ENCODE measurements at places on chromosomes 4 and X. TPM values are rescaled to one million over a fixed set of nuclear protein-coding genes. Genes with fewer than 3 reads are reported as not detected.

The CHRNA9 gene
- total RNA-seq = not detected

The PABPC5 gene
- total RNA-seq = not detected

The TMEM255A gene
- not detected for total RNA-seq

The GPC3 gene
- 0.24 TPM for total RNA-seq

The GRIA3 gene
- total RNA-seq = not detected

The PAGE4 gene
- not detected for total RNA-seq

The RAB41 gene
- total RNA-seq = not detected

DNA sequence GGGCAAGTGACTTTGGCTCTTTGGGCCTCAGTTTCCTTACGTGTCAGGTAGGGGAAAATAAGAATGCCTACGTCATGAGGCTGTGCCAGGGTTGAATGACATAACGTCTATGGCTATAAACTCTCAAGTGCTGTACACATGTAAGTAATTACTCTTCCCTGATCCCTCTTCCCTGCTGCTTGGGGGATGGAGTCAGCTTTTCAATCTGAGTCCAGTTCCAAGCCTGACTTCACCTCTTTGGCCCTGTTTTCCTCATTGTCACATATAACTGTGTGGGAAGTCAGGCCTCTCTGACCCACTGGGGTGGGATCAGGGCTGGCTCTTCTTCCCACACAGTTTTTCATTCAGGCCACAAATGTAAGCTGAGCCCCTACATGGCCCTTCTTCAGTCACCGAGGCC lies 11.4 kb upstream of the CITED1 start:
- H3K27me3 ChIP-seq = peaks cover 1% of the 10 kb centered on the region
- H3K4me1 ChIP-seq = no peaks in the 10 kb centered on the region
- H3K4me3 ChIP-seq = no peak overlapping the region
- no peak for DNase-seq
- no peak overlapping the region for H3K27ac ChIP-seq

- no peaks in the 10 kb centered on the region for H3K36me3 ChIP-seq
- H3K4me3 ChIP-seq = peak overlapping the region; percentile 26
- DNase-seq = no peak
- peaks cover 30% of the 10 kb centered on the region for H3K27me3 ChIP-seq
- H3K27ac ChIP-seq = no peak overlapping the region
Measured at GRCh38 chr4:127623797-127624083, 9.0 kb upstream of the INTU start.

GRCh38 chrX:110194977-110195376 lies 122.9 kb downstream of the AMMECR1 start:
- H3K27ac ChIP-seq = no peak overlapping the region
- no peaks in the 10 kb centered on the region for H3K4me1 ChIP-seq
- no peak for DNase-seq
- peaks cover 3% of the 10 kb centered on the region for H3K36me3 ChIP-seq
- H3K4me3 ChIP-seq = no peak overlapping the region

GRCh38 chr4:85486425-85487086 lies 11.6 kb downstream of the ARHGAP24 start:
- H3K27ac ChIP-seq = no peak overlapping the region
- DNase-seq = no peak
- H3K4me3 ChIP-seq = no peak overlapping the region

DNA sequence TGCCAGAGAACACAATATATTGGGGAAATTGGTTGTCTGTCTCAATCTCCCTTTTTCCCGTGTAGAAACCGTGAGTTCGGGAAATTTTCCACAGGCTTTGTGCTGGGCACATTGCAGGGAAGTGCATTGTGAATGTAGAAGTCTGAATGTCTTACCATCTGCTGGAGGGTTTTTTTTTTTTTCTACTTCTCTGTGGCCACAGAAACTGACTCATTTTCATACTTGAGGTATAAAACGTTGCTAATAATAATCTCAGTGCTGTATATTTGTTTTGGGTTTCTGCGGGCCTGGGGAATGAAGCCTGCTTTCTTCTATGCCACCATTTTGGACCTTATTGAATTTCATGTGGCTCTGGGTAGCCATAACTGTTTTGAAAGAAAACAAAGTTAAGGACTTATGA lies 1001.2 kb downstream of the STIM2 start:
- H3K27ac ChIP-seq = no peak overlapping the region
- H3K4me3 ChIP-seq = no peak overlapping the region
- H3K36me3 ChIP-seq = no peaks in the 10 kb centered on the region
- DNase-seq = no peak
- no peaks in the 10 kb centered on the region for H3K4me1 ChIP-seq

DNA sequence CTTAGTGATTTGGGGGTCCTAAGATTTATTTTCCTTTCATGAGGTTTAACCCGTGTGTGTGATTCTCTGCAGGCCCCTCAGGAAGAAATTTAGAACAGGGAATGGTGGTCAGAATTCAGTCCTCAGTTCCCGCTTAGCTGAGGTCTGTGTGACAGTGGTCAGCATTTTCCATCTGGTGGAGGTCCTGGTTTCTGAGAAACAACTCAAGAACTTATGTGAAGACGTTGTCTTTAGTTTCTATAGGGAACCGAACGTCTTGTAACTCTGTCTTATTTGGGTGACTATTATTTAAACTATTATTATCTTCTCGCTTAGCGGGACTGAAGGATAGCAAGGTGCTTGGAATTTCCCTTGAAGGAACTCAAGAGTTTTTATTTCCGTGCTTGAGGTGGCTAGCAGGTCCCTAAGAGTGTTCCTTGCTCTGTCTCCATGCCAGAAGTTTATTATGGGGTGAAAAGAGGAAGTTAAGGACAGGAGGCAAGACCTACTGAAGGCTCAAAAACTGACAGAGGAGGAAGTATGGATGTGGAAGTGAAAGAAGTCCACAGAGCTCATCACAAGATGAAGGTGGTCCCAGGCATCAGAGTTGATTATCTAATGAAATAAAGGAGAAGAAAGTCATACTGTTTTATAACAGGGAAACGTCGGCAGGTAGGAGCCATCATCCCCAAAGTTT lies 9.4 kb downstream of the MGST2 start:
- no peak overlapping the region for H3K4me3 ChIP-seq
- no peaks in the 10 kb centered on the region for H3K27me3 ChIP-seq
- H3K27ac ChIP-seq = no peak overlapping the region

DNA sequence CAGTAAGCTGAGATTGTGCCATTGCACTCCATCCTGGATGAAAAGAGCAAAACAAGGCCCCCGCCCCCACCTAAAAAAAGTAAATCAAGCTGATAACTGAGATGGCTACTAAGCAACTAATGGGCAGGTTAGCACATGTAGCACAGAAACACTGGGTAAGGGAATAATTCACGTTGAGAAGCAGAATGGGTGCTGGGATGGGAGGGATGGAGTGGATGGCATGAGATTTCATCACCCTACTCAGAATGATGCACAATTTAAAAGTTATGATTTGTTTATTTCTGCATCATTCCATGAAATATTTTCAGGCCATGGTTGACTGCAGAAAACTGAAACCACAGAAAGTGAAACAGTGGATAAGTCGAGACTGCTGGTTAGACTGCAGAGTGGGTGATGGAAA lies 224.0 kb downstream of the ARAP2 start:
- H3K4me3 ChIP-seq = no peak overlapping the region
- H3K36me3 ChIP-seq = no peaks in the 10 kb centered on the region
- no peak for DNase-seq
- peaks cover under 1% of the 10 kb centered on the region for H3K27me3 ChIP-seq
- no peaks in the 10 kb centered on the region for H3K4me1 ChIP-seq

- peak overlapping the region; percentile 29 for H3K27ac ChIP-seq
- H3K4me1 ChIP-seq = peaks cover 65% of the 10 kb centered on the region
- H3K27me3 ChIP-seq = no peaks in the 10 kb centered on the region
- no peak for DNase-seq
Measured at GRCh38 chrX:13008189-13008533, 33.3 kb downstream of the TMSB4X start.

DNA sequence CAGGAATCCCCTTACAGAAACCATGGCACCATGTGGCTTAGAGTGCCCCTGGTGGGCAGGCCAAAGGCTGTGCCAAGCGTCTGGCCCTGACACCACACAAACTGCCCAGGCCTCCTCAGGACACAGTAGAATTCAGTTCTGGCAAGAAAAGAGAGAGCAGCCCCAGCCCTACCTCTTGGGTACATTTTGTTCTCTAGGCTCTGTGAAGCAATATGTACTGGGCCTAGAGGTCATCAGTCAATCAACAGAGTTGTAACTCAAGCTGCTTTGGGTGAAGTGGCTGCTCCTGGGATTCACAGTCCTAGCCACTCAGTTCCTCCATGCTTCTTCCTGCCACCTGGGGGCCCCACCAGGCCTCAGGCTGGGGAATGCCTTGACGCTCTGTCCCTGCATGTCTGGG lies 158.1 kb upstream of the MAMLD1 start:
- no peak for DNase-seq
- H3K27ac ChIP-seq = no peak overlapping the region

- no peak overlapping the region for H3K4me3 ChIP-seq
- DNase-seq = no peak
- H3K27me3 ChIP-seq = no peaks in the 10 kb centered on the region
- no peaks in the 10 kb centered on the region for H3K4me1 ChIP-seq
- no peaks in the 10 kb centered on the region for H3K36me3 ChIP-seq
- H3K27ac ChIP-seq = no peak overlapping the region
Measured at GRCh38 chrX:38402118-38402517, 49.7 kb downstream of the OTC start.

- no peaks in the 10 kb centered on the region for H3K27me3 ChIP-seq
- H3K4me3 ChIP-seq = peak overlapping the region; percentile 6
- peak overlapping the region; percentile 4 for H3K27ac ChIP-seq
- peaks cover 54% of the 10 kb centered on the region for H3K4me1 ChIP-seq
- no peak for DNase-seq
Measured at GRCh38 chrX:109704563-109704962, 28.5 kb downstream of the ACSL4 start.

DNA sequence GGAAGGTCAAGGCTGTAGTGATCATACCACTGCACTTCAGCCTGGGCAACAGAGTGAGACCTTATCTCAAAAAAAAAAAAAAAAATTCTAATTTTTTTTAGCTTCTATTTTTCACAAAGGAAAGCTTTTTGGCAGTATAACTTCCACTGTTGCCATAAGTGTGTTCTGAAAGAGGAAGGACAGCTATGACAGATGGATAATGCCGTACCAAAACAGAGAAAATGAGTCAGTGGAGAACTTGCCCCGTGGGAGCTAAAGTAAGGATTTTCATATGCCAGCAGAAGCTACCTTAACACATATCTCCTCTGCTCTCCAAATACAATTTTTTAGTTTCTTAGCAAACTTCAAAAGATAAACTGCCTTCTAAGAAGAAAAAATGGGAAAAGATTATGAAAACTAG lies 43.7 kb downstream of the RPS3A start:
- H3K27me3 ChIP-seq = no peaks in the 10 kb centered on the region
- H3K4me1 ChIP-seq = no peaks in the 10 kb centered on the region
- no peaks in the 10 kb centered on the region for H3K36me3 ChIP-seq
- H3K27ac ChIP-seq = no peak overlapping the region
- no peak overlapping the region for H3K4me3 ChIP-seq
- DNase-seq = no peak

GRCh38 chr4:4759883-4760282 lies 99.6 kb upstream of the MSX1 start:
- H3K36me3 ChIP-seq = no peaks in the 10 kb centered on the region
- peaks cover 5% of the 10 kb centered on the region for H3K4me1 ChIP-seq
- DNase-seq = no peak
- no peak overlapping the region for H3K27ac ChIP-seq

GRCh38 chr4:134078230-134078914 lies 123.2 kb downstream of the PABPC4L start:
- no peaks in the 10 kb centered on the region for H3K4me1 ChIP-seq
- no peak overlapping the region for H3K4me3 ChIP-seq
- no peaks in the 10 kb centered on the region for H3K36me3 ChIP-seq
- DNase-seq = no peak
- no peaks in the 10 kb centered on the region for H3K27me3 ChIP-seq

DNA sequence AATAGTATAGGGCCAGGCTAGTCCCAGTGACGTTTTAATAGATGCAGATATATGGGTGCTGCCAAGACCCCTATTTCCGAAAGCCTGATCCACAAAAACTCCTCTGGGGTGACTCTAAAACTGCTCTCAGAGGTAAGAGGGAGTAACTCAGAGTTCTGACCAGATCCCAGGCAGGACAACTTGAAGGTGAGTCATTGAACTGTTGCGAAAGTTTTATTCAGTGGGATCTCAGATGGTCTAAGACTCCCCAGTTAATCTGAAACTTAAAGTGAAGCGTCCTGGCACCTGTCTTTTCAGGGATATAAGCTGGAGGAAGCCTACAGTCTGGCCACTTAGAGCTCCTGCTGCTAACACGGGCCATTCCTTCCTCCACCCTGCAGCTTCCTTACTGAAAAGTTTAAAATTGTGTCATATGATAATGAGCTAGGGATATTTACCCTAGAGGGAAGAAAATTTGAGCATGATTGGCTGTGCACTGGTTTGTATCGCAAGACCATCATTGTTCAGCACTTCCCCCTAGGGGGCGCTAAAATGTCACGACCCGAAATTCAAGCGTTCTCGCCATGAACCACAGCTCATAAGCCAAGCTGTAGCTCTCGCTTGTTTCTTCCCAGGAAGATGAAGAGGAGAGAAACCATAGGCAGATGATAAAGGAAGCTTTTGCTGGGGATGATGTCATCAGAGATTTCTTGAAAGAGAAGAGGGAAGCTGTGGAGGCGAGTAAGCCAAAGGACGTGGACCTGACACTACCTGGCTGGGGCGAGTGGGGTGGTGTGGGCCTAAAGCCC lies 19.5 kb downstream of the UTP14A start:
- no peak overlapping the region for H3K27ac ChIP-seq
- no peaks in the 10 kb centered on the region for H3K27me3 ChIP-seq

- H3K27me3 ChIP-seq = peaks cover 49% of the 10 kb centered on the region
- no peaks in the 10 kb centered on the region for H3K36me3 ChIP-seq
- DNase-seq = no peak
- H3K4me3 ChIP-seq = no peak overlapping the region
- peaks cover 5% of the 10 kb centered on the region for H3K4me1 ChIP-seq
Measured at GRCh38 chr4:169274033-169274432, 3.3 kb upstream of the SH3RF1 start.

DNA sequence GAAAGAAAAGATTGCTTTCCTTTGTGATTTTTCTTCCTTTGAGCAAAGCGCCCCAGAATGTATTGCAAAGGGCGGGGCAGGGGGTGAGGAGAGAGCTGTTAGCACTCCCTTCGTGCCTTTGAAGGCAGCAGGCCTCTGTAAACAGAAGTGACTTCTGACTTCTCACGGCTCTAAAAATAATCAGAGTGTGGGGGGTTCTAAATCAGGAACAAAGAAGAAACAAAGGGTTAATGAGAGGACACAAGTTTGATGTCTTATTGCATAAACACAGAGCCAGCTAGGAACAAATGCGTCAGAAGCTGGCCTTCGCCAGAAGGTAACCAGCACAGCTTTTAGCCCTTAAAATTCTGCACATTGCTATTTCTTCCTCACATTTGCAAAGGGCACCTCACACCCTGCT lies 626.2 kb downstream of the MID1IP1 start:
- DNase-seq = no peak
- peak overlapping the region; percentile 98 for H3K27ac ChIP-seq
- peaks cover 62% of the 10 kb centered on the region for H3K4me1 ChIP-seq
- peaks cover 4% of the 10 kb centered on the region for H3K36me3 ChIP-seq

DNA sequence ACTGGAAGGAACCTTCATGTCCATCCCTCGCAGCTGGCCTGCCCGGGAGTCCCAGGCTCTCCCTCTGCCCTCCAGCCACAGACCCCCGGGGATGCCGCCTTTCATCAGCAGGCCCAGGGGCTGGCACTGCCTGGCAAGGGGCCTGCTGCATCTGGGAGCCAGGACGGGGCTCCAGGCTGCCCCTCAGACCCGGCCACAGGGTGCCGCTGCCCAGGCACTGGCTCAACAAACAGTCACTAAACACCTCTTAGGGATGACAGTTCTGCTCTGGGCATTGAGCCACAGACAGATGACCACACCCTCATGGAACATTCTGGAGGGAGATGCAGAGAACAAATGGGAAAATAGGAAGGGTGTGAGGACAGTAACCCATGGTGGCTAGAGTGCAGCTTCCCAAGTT lies 109.3 kb downstream of the HMX1 start:
- no peak overlapping the region for H3K4me3 ChIP-seq
- DNase-seq = no peak
- H3K27ac ChIP-seq = no peak overlapping the region
- no peaks in the 10 kb centered on the region for H3K4me1 ChIP-seq

Data from activated T-helper 1 cell treated with anti-CD3 and anti-CD28 coated beads, Interleukin-12 subunit alpha, Interleukin-12 subunit beta, Interleukin-2, Interleukin-4 antibody, amounts not matched to agents 30 ng/mL and 10 ng/mL and 1 ng/mL, durations not matched to agents 14 hours and 24 hours and 36 hours (primary cell).